H9 (cell line): ENCODE measurements at places on chromosomes 7 and 10. TPM values are rescaled to one million over a fixed set of nuclear protein-coding genes. Genes with fewer than 3 reads are reported as not detected.

GRCh38 chr10:22321924-22322640 is 1.2 kb downstream of the BMI1 start:
- DNase-seq, result peak; percentile 46
- H3K27me3 ChIP-seq, result peaks cover 59% of the 10 kb centered on the region
- no peak overlapping the region for H3K27ac ChIP-seq
- H3K36me3 ChIP-seq, result peaks cover 1% of the 10 kb centered on the region; the same call in 1 of the 2 replicates
- H3K4me1 ChIP-seq, result peaks cover 5% of the 10 kb centered on the region; the same call in 1 of the 2 replicates

DNA sequence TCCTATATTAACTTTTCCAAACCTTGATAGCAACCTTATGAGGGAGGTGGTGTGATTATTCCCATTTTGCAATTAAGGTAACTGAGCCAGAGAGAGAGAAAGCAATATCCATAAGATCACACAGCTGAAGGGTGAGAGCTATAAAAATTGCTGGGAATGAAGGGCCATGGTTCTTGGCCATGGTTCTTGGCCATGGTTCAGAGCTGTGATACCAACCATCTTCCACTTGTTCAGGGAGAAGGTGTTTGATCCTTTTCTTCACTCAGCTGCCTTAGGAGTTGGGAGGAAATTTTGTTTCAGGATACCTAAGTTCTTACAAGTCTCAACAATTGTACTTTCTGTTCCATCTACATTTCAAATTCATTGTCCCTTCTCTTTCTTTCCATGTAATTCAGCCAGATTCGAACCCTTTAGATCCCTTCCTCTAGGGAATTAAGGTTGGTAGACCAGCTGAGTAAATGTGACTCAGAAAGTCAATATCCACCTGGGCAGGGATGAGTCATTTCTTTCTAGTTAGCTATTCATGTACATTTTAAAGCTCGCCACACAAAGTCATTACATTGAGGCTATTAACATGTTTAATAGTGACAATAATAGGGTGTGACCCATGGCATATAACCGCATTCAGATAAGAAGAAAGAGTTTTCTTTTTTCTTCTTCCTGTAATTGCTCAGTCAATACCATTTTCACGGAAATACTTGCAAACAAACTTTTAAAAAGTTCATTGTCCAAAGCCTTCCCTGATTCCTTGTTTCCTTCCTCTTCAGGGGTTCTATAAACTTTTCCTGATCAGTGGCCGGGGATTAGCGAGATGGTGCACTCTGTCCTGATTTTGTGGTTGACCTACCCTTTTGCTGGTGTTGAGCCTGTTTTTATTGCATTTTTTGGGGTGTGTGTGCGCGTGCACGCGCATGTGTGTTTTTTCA is 143.4 kb downstream of the TCF7L2 start:
- H3K27me3 ChIP-seq, result no peaks in the 10 kb centered on the region
- H3K4me1 ChIP-seq, result peaks cover 7% of the 10 kb centered on the region; the same call in 1 of the 2 replicates
- DNase-seq, result peak; percentile 15
- H3K36me3 ChIP-seq, result peaks cover 62% of the 10 kb centered on the region
- H3K27ac ChIP-seq, result no peak overlapping the region

GRCh38 chr7:150728609-150729008 is 8.6 kb upstream of the GIMAP5 start:
- no peak for DNase-seq
- H3K4me3 ChIP-seq, result no peak overlapping the region
- no peaks in the 10 kb centered on the region; the same call in 2 of the 3 replicates for H3K36me3 ChIP-seq

- peaks cover 24% of the 10 kb centered on the region for H3K36me3 ChIP-seq
- H3K27ac ChIP-seq, result no peak overlapping the region
- H3K27me3 ChIP-seq, result no peaks in the 10 kb centered on the region
- no peak overlapping the region for H3K4me3 ChIP-seq
- no peak for DNase-seq
These were observed 50.9 kb downstream of the CCDC3 start for GRCh38 chr10:12950583-12951128.

DNA sequence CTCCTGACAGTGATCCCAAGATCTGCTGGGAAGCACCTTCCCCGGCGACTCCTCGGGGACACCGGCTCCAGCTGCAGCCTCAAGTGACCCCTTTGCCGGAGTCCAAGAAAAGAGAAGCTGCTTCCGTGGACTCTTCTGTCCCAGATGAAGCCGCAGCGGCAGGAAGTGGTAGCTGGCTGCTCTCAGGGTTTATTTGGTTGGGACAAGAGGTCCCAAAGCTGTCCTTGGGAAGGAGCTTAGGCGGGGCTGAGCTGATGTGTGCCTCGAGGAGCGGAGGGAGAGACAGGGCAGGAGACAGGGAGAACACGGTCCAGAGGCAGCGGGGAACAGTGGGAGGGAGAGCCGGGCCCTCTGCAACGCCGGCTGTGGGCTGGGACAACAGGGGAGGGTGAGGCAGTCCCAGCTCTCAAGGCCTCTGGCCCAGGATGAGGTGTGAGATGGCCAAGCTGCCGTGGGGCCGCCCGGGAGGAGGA is 13.1 kb upstream of the FAM20C start:
- no peaks in the 10 kb centered on the region for H3K4me1 ChIP-seq
- no peak overlapping the region for H3K27ac ChIP-seq
- H3K36me3 ChIP-seq, result no peaks in the 10 kb centered on the region
- H3K4me3 ChIP-seq, result no peak overlapping the region
- no peak for DNase-seq
- no peaks in the 10 kb centered on the region for H3K27me3 ChIP-seq

- no peaks in the 10 kb centered on the region for H3K4me1 ChIP-seq
- no peak overlapping the region for H3K4me3 ChIP-seq
- DNase-seq, result peak; percentile 84
- H3K27me3 ChIP-seq, result no peaks in the 10 kb centered on the region
- H3K27ac ChIP-seq, result no peak overlapping the region
These were observed 188.0 kb downstream of the GRID1 start for GRCh38 chr10:86178401-86179152.

- H3K27ac ChIP-seq, result no peak overlapping the region
- H3K4me1 ChIP-seq, result no peaks in the 10 kb centered on the region
- H3K4me3 ChIP-seq, result no peak overlapping the region
- H3K27me3 ChIP-seq, result no peaks in the 10 kb centered on the region
- DNase-seq, result no peak
These were observed 172.0 kb downstream of the BAMBI start for GRCh38 chr10:28849309-28849708.

GRCh38 chr10:98920807-98921206 is 314.8 kb downstream of the HPSE2 start:
- no peak overlapping the region for H3K27ac ChIP-seq
- H3K4me1 ChIP-seq, result no peaks in the 10 kb centered on the region
- DNase-seq, result no peak
- no peak overlapping the region for H3K4me3 ChIP-seq

DNA sequence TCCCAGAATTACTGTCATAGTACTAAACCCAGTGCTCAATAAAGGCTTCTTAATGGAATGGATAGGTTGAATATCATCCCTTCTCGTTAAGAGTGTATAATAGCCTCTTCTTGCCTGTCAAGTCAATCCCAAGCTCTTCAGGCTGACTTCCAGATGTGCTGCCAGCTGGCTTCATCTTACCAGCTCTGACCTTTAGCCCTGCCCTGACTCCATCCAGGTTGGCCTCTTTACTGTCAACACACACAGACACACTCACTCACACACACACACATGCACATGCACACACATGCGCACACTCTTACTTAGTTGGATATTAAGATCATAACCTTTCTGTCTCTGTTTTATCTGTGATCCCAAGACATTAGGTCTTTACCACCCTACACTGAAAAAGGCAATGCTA is 49.1 kb downstream of the ASB4 start:
- H3K4me3 ChIP-seq, result no peak overlapping the region
- DNase-seq, result no peak
- H3K36me3 ChIP-seq, result no peaks in the 10 kb centered on the region
- no peaks in the 10 kb centered on the region for H3K4me1 ChIP-seq

DNA sequence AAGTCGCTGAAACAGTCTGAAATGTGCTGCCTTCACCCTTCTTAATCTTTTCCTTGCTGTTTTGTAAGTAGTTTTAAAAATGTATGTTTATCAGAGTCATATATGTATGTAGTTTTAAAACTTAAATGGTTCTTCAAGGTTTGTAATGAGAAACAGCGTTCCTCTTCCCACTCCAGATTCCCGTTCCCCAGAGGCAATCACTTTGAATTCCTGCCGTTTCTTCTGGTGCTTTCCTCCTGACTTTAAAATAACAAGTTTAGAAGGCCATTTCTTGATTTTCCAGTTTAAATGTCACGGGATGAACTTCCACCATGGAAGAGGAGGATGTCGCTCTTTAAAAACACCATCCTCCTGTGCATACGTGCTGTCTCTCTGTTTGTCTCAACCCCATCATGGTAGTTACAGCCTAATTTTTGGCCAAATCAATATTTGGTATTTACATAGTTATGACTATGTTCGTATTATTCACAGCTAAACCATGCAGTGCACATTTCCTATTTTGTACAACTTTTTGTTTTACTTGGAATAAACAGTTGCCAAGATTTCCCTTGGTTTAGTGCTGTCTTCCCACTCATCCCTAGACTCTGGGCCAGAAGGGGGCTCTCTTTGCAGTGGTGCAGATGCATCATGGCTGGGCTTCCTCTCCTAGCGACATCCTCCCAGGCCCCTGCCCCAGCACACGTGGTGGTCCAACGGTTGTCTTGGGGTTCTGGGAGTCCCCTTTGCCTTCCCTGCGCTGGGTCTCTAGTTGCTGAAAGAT is 151.4 kb downstream of the PTPN20 start:
- DNase-seq, result peak; percentile 57
- H3K4me1 ChIP-seq, result no peaks in the 10 kb centered on the region
- no peak overlapping the region for H3K27ac ChIP-seq
- no peaks in the 10 kb centered on the region for H3K27me3 ChIP-seq
- no peak overlapping the region for H3K4me3 ChIP-seq

GRCh38 chr7:96430356-96430755 is 108.5 kb upstream of the SLC25A13 start:
- no peak overlapping the region for H3K4me3 ChIP-seq
- no peaks in the 10 kb centered on the region for H3K27me3 ChIP-seq
- H3K27ac ChIP-seq, result no peak overlapping the region
- H3K4me1 ChIP-seq, result no peaks in the 10 kb centered on the region

DNA sequence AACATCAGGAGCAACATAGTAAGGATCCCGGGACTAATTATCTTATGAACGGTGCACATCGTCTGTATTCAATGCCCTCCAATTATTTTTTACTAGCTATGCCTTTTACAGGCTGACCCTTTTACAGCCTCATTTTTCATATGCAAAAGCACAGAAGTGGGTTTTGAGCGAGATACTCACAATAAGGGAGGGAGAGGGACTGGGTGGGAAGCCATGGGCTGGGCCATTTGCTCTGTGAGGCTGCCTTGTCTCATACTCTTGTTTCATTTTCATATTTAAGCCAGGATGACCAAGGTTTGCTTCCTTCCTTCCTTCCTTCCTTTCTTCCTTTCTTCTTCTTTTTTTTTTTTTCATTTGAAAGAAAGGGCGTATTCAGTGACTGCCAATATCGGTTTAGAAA is 259.3 kb downstream of the TRIL start:
- H3K36me3 ChIP-seq, result no peaks in the 10 kb centered on the region
- peaks cover 3% of the 10 kb centered on the region; the same call in 1 of the 2 replicates for H3K4me1 ChIP-seq
- no peak overlapping the region for H3K27ac ChIP-seq
- no peak overlapping the region for H3K4me3 ChIP-seq
- no peak for DNase-seq

DNA sequence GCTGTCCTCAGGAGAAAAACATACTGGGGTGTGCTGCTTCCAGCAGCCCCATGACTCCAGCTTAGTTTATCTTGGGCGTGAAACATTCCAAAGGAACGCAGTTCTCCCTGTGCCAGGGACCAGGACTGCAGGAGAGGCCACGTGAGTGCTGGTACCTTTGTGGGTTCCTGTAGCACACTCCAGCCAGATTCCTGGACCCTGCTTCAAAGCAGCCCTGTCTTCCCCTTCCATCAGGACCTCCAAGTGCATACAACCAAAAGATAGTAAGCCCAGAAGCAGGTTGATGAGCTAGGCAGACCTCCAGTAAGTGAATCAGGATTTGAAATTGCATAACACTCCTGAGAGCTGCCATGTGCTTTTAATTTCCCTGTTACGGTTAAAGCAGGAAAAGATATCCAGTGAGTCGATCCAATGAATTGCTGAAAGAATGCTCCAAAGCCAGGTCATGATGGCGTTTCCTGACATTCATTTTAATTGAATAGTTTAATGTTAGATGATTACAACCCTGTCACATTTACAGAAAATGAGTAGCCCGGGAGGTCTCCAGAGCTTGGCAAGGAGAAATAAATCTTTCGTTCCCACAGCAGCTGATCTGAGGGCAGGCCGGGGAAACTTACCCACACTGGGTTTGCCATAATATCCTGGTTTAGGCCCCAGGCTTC is 38.9 kb upstream of the CPXM2 start:
- no peak for DNase-seq
- no peak overlapping the region for H3K27ac ChIP-seq
- H3K27me3 ChIP-seq, result no peaks in the 10 kb centered on the region
- H3K4me3 ChIP-seq, result no peak overlapping the region
- peaks cover 18% of the 10 kb centered on the region; the same call in 2 of the 3 replicates for H3K36me3 ChIP-seq

- no peak overlapping the region for H3K4me3 ChIP-seq
- H3K36me3 ChIP-seq, result peaks cover 16% of the 10 kb centered on the region
- H3K4me1 ChIP-seq, result peaks cover 9% of the 10 kb centered on the region; the same call in 1 of the 2 replicates
- no peak overlapping the region for H3K27ac ChIP-seq
- no peaks in the 10 kb centered on the region for H3K27me3 ChIP-seq
- no peak for DNase-seq
These were observed 160.1 kb downstream of the NEURL1 start for GRCh38 chr10:103653581-103654037.

DNA sequence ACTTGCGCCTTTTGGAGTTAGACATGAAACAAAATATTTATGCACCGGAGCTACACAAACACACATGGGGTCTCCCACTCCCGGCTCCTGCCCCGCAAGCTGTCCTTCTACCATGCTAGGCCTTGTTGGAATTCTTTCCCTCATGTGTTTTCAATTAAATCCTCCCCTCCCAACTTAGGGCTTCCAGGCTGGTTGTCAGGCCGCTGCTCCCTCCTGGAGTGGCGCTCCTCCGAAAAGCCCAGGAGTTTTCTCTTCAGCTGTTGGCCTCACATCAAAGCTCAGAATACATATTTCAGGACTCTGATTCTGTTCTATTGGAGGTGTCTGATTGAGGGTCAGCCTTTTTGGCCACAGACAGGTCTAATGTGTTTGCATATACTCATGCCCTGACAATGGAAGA is 113.3 kb downstream of the FANK1 start:
- H3K36me3 ChIP-seq, result no peaks in the 10 kb centered on the region
- no peak for DNase-seq
- no peaks in the 10 kb centered on the region for H3K4me1 ChIP-seq

- DNase-seq, result no peak
- H3K36me3 ChIP-seq, result no peaks in the 10 kb centered on the region
- H3K27ac ChIP-seq, result no peak overlapping the region
- H3K4me1 ChIP-seq, result no peaks in the 10 kb centered on the region
- no peaks in the 10 kb centered on the region for H3K27me3 ChIP-seq
These were observed 99.6 kb upstream of the NAMPT start for GRCh38 chr7:106384373-106384772.

- no peak overlapping the region for H3K4me3 ChIP-seq
- H3K27me3 ChIP-seq, result no peaks in the 10 kb centered on the region
- H3K36me3 ChIP-seq, result no peaks in the 10 kb centered on the region
These were observed 194.1 kb downstream of the INHBA start for GRCh38 chr7:41508755-41509154.

- H3K36me3 ChIP-seq, result peaks cover 29% of the 10 kb centered on the region
- DNase-seq, result no peak
- no peaks in the 10 kb centered on the region for H3K4me1 ChIP-seq
- no peaks in the 10 kb centered on the region for H3K27me3 ChIP-seq
- H3K27ac ChIP-seq, result no peak overlapping the region
These were observed 27.7 kb downstream of the CCM2 start for GRCh38 chr7:45027774-45028114.

Gene PAX2
- total RNA-seq, result not detected in 2 replicates

Gene RADIL
- total RNA-seq, result 3.5 and 4.7 TPM in 2 replicates

Gene HILPDA
- 23.1 and 23.3 TPM in 2 replicates for total RNA-seq

Gene GJC3
- total RNA-seq, result 1.4 and 2.3 TPM in 2 replicates

Gene ST7
- total RNA-seq, result 10.9 and 12.9 TPM in 2 replicates

Gene FBXL13
- total RNA-seq, result 3.8 and 4.4 TPM in 2 replicates

Gene GALNT11
- total RNA-seq, result 21.0 and 24.1 TPM in 2 replicates
